Activated CD4-positive, alpha-beta T cell treated with anti-CD3 and anti-CD28 coated beads, Interleukin-2, Interleukin-4, amounts not matched to agents 100 ng/mL and 50 ng/mL, durations not matched to agents 16 hours and 8 hours (primary cell): ENCODE measurements at places on chromosomes 6 and 20.
A peak's percentile ranks its signal among the peaks of the same experiment; 100 is the strongest.

GRCh38 chr6:109073344-109074132, 21.1 kb downstream of the SESN1 start:
- DNase-seq, result peak; percentile 66

GRCh38 chr6:132751306-132751705, 6.4 kb downstream of the VNN2 start:
- DNase-seq, result peak; percentile 34

DNA sequence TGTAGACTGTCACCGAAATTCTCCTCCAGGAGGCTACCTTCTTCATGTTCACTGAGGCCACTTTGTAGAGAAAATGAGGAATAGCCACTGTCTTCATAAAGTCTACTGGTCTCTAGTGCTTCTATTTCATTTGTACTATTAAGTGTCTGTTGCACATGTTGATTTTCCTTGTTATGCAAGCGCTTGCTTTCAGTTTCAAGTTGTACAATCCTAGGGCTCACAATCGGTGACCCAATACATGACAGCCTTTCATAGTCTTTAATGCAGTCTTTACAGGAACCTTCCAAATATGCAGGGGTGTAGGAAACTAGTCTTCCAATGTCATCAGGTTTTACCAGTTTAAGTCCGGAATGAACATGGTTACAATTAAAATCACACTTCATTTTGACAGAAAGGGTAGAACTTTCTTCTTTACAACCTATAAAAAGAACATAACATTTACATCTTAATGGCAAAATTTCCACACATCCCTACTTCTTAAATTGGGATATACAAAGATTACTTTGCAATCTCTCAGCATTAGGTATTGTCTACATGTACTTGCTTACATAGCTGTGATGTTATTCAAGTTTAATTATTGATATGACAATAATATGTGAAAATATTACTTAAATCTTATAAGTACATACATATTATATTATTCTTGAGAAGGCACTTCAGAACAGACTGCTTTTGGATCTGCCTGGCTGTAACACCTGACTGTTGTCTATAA, 7.5 kb downstream of the FBXO5 start:
- peak; percentile 28 for DNase-seq

DNA sequence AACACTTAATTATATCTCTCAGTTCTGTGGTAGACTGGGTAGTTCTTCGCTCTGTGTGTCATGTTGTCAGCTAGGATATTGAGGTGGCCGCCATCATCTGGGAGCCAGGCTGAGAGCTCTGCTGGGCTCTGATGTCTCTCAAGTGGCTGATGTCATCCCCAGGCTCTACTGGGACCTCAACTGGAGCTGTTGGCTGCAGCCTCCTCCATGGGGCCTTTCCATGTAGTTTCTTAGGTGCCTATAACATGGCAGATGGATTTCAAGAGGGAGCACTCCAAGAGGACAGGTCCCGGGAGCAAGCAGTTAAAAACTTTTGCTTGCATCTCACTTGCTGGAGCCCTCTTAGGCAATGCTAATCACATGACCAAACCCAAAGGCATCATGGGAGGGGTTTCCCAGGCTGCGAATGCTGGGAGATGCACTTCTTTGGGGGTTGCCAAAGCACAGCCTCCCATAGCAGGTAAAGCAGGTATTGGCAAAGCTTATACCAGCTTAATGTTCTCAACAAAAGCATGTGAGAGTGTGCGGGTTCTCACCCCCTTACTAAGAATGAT, 129.8 kb downstream of the TMEM242 start:
- DNase-seq, result no peak

DNA sequence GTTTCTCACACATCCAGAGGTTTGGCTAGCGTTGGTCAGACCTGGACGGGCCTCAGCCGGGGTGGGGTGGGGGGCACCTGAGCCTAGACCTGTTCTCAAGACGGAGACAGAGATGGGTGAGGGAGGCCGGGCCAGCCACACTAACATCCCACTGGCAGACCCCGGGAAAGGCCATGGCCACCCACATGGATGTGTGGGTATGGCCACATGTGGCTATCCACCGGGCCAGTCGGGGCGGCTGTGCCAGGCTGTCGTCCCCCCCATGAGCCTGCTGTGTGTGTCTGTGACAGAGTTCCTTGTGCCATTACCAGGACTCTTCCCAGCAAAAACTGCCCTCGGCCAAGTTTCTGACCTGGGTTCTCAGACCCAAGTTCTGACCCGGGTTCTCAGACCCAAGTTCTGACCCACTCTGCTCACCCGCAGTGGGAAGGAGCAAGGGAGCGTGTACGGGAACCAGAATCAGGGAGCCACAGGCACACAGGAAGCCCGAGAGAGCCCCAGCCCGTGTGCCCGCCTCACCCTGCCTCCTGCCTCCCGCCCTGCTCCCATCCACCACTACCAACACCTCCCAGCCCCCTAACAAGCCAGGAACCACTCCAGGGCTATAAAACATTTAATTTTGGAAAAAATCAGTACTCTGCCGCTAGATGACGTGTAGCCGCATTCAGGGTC, 255.5 kb downstream of the TAF4 start:
- DNase-seq, result no peak

DNA sequence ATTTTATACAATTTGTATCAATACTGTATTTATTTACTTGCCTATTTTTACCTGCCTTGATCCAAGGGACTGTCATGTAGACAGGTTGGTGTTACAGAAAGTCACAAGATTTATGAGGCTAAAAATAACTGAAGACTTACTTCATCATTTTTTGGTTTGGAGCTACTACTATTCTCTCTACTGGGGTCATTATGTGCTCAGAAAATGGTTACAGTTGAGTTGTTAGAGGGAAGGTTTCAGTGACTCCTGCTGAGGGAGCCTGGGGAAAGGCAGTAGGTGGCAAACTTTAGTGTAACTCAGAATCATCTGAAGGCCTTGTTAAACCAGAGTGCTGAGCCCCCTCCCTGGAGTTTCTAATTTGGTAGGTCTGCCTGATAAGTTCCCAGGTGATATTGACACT, 118.8 kb downstream of the TINAG start:
- DNase-seq, result no peak

- no peak for DNase-seq
Measured at GRCh38 chr6:167495506-167496401, 170.9 kb downstream of the TTLL2 start.

DNA sequence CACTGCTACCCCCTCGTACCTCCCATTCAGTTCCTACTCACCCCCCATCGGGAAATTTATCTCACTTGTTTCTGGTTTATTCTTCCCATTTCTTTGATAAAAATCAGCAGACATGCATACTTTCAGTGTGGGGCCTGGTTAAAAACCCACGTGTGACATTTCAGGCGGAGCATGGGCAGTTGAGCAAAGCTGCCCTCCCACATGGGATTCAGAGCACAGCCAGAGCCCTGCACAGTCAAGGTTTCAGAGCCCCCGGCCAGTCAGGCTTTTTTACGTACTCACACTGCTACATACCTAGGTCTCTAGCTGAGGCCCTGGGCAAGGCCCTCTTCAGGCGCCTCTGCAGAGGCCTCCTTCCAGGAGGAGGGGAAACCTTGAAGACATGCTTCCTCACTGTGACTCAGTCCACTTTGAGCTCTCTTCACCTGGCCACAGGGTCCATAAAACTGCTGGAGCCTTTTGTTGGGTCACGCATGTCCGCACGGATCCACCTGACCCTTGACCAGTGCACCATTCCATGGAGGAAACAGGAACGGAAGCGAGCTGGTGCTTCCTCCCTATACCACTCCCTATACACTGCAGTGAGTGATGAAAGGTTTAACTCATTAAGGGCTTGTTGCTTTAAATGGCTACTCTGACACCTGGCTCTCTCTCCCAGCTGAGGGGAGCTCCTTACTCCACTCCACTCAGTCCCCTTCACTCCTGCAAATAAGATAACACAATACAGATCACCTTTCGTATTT, 713.3 kb downstream of the PRKN start:
- DNase-seq, result no peak

DNA sequence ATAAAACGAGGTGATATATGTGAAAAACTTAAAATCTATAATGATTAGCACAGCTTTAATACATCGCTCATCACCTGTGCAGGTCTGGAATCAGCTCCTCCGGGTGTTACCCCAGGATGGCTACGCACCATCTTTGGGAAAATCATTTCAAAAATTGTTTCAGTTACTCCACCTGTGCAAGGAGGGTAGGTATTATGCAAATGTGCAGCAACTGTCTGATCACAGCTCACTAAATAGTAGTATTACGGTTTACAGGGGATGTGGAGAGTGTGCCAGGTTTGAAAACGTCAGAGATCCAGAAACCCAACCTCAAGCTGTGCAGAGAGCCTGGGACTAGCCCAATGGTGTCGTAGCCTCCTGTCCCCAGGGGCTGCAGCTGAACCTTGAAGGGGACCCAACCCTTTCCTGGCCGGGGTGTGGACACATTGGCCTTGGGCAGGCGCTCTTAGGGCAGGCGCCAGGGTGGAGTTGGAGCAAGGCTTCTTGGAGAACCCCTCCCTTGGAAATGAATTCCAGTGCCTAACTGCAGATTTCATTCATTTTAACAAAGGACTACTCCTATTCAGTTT, 24.2 kb upstream of the SGK1 start:
- no peak for DNase-seq

- DNase-seq, result no peak
Measured at GRCh38 chr6:56807326-56807988, 147.4 kb upstream of the BEND6 start.

DNA sequence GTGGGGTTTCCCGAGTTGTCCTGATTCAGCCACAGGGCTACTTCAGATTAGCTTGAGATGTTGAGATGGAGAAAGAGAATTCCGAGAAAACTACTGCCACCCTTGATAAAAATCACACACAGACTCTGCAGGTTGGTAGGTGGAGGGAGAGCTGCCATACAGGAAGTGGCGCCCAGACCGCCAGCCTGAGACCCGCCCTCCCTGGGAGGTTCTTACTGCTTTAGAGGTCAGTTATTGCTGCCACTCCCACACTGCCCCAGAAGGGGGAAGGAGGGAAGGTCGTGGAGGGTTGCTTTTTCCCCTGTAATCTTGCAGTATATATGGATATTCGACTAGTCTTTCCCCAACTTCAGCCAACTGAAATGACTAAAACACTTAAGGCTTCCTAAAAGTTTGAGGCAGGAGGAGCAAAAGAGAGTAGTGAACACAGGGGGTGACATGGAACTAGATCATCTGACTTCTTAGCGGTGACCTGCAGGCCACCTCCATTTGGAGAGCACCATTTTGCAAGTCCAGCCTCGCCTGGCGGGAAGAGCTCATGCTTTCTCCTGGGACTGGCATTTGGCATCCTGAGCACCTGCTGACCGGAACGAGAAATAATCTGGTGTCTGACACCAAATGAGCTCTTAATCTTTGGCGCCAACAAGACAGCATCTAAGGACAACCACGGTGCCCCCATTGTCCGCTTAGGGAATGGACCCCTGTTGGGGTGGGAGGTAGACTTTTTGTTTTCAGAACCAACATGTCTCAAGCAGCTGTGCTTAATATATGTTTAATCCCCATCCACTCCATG, 35.7 kb upstream of the SLC22A1 start:
- no peak for DNase-seq

DNA sequence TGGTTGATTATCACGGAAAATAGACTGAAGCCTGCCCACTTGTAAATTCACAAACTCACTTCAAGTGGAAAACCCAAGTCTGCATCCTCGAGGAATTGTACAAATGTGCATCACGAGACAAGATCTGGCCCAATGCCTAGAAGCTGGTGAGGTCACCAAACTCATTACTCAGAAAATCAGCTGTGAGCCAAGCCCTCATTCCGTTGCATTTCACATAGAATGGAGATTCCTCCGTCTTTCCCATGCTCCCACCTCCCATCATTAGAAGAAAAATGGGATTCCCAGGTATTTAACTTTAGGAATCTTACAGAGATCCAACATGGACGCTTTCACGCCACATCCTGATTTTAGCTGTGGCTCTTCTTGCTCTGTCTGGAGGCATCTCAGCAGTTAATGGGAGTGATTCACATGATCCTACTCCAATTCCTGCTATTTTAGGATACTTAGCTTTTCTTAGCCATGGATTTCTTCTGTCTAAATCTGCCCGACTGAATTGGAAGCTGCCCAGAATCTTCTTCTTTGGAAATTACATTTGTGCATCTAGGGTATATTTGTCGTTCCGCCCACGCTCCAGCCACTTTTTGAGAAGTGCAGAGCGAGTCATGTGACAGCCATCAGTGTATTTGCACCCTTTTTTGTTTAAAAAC, 68.7 kb upstream of the STMND1 start:
- DNase-seq, result no peak

DNA sequence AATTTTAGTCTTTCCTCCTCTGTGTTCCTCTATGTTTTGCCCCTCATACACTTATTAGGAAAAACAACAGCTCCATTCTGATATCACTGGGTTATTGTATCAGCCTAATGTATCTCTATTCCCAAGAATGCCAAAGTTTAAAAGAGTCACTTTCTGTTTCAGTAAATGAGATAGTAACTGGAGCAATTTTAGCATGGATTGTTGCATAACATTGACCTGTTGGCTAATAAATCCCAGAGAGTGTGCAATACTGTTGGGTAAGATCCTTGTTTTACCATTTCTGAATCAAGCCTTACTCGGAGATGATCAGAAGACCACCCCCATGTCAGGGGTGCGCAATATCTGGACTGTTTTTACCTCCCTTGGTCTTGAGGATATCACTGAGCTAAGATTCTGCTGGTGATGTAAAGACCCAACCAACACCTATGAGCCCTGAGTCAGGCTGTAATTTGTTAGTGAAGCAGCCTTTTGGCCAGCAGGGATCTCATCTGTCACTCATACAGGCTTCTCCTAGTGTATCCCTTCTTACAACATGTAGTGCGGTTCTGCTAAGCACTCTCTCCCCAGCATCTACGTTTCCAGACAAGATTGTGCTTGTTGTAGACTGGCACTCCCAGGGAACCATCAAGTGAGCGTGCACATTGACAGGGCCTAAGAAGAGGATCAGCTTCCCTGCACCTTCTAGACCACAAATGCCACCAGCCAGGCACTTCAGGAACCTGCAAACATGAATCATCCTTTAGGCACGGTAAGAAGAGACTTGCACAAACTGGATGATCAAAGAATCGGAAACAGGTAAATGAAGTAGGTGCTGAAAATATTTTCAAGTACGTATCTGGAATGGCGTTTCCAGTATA, 11.5 kb upstream of the IPCEF1 start:
- DNase-seq, result no peak

DNA sequence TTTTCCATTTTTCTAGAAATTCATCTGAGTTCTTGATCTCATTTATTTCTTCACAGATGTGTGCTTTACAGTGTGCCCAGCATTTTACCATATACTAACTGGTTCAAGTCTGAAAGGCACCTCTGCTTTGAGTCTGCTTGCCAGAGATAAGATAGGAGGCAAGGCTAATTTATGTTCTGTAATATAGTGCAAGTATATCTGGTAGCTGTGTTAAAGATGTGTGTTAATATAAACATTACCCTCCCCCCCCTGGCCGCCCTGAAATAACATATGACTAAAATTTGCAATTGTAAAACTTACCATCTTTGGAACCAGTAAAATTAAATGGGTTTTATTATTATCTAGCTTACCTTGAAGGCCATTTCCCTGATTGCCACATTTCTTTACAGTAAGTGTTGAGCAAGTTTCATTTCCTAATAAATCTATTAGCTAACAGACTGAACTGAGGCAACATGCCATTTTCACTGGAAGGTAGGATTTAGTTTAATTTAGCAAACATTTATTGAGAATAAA, 2.7 kb downstream of the FBXO9 start:
- no peak for DNase-seq

- DNase-seq, result no peak
Measured at GRCh38 chr20:3471397-3472021, 691 bp downstream of the ATRN start.

- DNase-seq, result no peak
Measured at GRCh38 chr6:96436398-96436797, 85.2 kb upstream of the UFL1 start.

- DNase-seq, result no peak
Measured at GRCh38 chr6:143745166-143746133, 67.7 kb downstream of the PHACTR2 start.
